Testis (tissue), 5 donors: ENCODE measurements at places on chromosomes 11 and 22. TPM values are rescaled to one million over a fixed set of nuclear protein-coding genes. Genes with fewer than 3 reads are reported as not detected.

FAM180B gene
- total RNA-seq, result not detected

NCAM1 gene
- 13.8 TPM for total RNA-seq

DNA sequence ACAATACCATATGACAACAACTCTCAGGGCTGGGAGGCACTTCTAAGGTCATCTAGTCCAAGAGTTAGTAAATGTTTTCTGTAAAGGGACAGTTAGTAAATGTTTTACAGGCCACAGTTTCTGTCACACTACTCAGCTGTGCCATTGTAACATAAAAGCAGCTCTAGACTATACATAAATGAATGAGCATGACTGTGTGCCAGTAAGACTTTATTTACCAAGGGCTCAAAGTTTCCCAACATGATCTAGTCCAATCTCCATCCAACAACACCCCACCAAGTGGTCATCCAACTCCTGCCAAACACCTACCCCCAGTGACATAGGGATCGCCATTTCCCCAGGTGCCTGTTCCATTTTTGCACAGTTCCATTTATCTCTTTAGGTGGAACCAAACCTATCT lies 12.1 kb downstream of the SERGEF start:
- no peak for DNase-seq

DNA sequence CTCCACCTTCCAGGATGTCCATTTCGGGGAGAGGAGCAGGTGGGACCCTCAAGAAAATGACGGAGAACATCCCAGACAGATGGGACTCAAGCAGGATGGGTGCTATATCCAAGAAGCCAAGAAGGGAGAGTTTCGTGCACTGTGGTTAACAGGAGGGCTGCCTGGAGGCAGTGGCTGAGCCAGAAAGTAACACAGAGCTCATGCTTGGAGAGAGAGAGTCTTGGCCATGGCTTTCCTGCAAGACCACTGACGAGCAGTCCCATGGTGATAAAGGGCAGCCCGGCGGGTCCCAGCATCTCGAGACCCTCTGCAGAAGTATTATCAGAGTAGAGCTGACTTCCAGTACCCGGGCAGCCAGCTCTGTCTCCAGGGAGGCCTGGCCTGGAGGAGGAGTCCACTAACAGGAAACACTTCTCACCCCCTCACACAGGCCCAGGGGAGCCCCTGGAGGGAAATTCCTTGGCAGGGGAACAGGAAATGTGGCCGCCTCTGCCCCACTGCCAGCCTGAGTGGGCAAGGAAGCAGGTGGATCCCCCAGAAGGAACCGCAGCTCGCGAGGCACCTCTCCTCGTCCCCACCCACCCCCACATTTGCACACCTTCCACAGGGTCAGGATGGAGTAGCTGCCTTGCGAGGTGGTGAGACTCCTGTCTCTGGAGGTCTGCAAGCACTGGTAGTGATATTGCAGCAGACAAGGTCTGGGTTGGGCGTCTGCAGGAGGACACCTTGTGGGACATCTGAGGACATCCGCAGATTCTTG lies 32.2 kb downstream of the CYTH4 start:
- no peak for DNase-seq

- DNase-seq, result no peak
Observed at GRCh38 chr22:45407793-45408192, 5.6 kb downstream of the SMC1B start.

- DNase-seq, result peak; percentile 37
Observed at GRCh38 chr22:35258191-35258988, 1.1 kb downstream of the HMGXB4 start.

GRCh38 chr11:5967708-5968107 lies 586 bp downstream of the OR56A5 start:
- DNase-seq, result no peak

GRCh38 chr11:116536416-116536815 lies 236.4 kb downstream of the BUD13 start:
- DNase-seq, result no peak
